ENCODE measurements at places on chromosomes 6 and 20. TPM values are rescaled to one million over a fixed set of nuclear protein-coding genes. Genes with fewer than 3 reads are reported as not detected.

GRCh38 chr20:294602-295001, 2.8 kb upstream of the ZCCHC3 start:
- no peaks in the 10 kb centered on the region for H3K27me3 ChIP-seq
- peaks cover 13% of the 10 kb centered on the region for H3K36me3 ChIP-seq
- no peak for DNase-seq
- no peak overlapping the region for H3K27ac ChIP-seq
- H3K4me3 ChIP-seq, result no peak overlapping the region

GRCh38 chr20:44319839-44320422, 8.9 kb upstream of the FITM2 start:
- H3K27ac ChIP-seq, result no peak overlapping the region
- no peak for DNase-seq
- H3K36me3 ChIP-seq, result no peaks in the 10 kb centered on the region
- no peak overlapping the region for H3K4me3 ChIP-seq

DNA sequence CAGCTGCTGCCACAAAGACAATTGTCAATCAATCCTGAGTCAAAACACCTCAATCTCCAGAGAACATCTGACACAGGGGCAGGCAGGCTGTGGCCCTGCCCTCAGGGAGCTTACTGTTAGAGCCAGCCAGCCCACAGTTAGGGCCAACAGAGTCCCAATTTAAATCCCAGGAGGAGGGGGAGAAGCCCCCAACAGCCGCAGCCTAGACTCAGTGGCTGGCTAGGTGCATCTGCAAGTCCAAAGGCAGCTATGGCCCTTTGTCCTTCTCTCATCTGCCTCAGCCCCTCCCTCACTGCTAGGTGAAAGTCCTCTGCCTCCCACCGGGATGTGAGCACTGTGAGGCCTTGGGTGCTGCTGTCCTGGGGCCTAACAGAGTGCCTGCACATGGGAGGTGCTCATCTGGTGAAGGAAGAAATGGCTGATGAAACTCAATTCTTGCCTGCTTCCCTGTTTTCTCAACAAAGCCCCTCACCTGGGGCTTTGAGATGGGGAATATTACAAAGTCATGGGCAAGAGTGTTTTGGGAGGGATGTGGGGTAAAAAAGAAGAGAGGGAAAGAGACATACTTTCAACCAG, 33.7 kb upstream of the VEGFA start:
- H3K4me1 ChIP-seq, result peaks cover 10% of the 10 kb centered on the region
- no peak for DNase-seq
- no peak overlapping the region for H3K4me3 ChIP-seq
- peaks cover 5% of the 10 kb centered on the region for H3K36me3 ChIP-seq
- H3K27me3 ChIP-seq, result peaks cover 4% of the 10 kb centered on the region

DNA sequence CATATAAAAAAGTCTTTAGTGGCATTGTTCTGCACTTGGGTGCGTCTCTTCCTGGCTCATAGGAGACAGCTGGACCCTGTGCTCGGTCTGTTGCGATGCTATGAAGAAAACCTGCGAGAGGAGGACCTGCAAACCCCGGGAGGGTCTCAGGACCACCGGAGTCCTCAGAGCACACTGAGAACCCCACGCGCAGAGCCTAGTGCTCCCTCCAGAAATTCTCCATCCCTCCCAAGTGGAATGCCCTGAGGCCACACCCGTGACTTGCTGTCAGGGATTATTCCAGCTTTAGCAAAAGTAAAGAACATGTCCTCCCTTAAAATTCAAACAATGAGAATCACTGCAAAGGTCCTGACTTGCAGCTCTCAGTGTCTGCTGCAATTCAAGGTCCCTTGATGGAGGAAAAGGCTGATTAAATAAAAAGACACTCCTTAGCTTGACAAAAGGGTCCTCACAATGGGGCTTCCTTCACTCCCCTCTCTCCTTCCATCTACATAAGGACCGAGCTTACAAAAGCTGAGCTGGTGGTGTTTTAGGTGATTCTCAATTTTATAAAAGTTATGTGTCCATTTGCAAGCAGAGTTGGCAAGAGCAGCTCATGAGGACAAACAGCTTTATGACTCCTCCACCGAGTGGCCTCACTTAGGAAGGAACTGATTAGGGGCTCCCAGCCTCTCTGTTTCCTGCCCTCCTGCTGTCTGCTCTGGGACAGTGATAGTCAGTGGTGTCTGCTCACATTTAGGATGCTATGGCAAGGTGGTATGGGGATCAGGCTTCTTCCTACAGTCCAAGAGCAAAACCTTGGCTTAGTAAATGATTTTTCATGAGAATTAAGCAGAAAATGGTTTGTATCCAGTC, 97.0 kb downstream of the RAMACL start:
- H3K4me3 ChIP-seq, result no peak overlapping the region
- no peaks in the 10 kb centered on the region for H3K27me3 ChIP-seq
- no peak for DNase-seq
- H3K4me1 ChIP-seq, result peaks cover 19% of the 10 kb centered on the region
- peaks cover 13% of the 10 kb centered on the region for H3K36me3 ChIP-seq

- no peaks in the 10 kb centered on the region for H3K36me3 ChIP-seq
- peaks cover 36% of the 10 kb centered on the region for H3K27me3 ChIP-seq
These were observed 143.8 kb downstream of the TBC1D7 start for GRCh38 chr6:13184547-13184946.

GRCh38 chr6:40721271-40721952, 134.2 kb upstream of the LRFN2 start:
- peaks cover 6% of the 10 kb centered on the region for H3K27me3 ChIP-seq
- no peak overlapping the region for H3K27ac ChIP-seq
- H3K36me3 ChIP-seq, result no peaks in the 10 kb centered on the region
- no peak for DNase-seq
- no peak overlapping the region for H3K4me3 ChIP-seq

EYA4 gene
- not detected for total RNA-seq

CYP39A1 gene
- not detected for total RNA-seq
